ENCODE measurements at places on chromosomes 4 and X. TPM values are rescaled to one million over a fixed set of nuclear protein-coding genes. Genes with fewer than 3 reads are reported as not detected.

- no peak for DNase-seq
Observed at GRCh38 chr4:161320377-161320776, 843.4 kb downstream of the FSTL5 start.

DNA sequence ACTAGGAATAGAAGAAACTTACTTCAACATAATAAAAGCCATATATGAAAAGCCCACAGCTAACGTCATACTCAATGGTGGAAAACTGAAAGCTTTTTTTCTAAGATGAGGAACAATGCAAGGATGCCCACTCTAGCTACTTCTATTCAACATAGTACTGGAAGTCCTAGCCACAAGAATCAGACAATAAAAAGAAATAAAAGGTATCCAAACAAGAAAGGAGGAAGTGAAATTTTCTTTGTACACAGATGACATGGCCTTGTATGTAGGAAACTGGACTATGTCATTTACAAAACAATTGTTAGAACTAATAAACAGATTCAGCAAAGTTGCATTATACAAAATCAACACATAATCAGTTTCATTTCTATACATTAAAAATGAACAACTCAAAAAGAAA, 25.5 kb upstream of the NXT2 start:
- DNase-seq: no peak

The SATL1 gene
- 4.3 TPM for total RNA-seq

GRCh38 chrX:21658152-21658737, at the start of gene KLHL34:
TSS of gene KLHL34 (minus strand) at chrX:21658330. CDS start at chrX:21657788, 542 bp downstream.
- no peak for DNase-seq

GRCh38 chr4:96102541-96103026, 262.7 kb downstream of the PDHA2 start:
- peak; percentile 5 for DNase-seq

DNA sequence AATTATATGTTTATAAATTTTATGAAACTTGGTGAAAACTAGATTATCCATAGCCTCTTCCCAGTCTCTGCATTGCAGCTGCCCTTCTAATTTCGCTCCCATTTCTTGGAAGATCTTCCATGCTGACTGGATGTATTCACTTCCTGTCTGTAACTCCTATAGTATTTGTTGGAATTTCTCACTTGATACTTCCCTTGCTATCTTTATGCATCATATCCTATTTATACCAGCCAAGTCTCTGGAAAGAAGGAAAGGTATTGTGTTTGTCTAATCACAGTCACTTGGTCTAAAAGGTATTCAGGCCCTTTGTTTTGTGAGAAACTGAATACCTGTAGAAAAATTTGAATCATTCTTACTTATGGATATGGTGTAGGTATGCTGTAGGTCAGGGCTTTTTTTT, 870.9 kb upstream of the FRG1 start:
- DNase-seq: no peak

The NXF2 gene
- not detected for total RNA-seq

DNA sequence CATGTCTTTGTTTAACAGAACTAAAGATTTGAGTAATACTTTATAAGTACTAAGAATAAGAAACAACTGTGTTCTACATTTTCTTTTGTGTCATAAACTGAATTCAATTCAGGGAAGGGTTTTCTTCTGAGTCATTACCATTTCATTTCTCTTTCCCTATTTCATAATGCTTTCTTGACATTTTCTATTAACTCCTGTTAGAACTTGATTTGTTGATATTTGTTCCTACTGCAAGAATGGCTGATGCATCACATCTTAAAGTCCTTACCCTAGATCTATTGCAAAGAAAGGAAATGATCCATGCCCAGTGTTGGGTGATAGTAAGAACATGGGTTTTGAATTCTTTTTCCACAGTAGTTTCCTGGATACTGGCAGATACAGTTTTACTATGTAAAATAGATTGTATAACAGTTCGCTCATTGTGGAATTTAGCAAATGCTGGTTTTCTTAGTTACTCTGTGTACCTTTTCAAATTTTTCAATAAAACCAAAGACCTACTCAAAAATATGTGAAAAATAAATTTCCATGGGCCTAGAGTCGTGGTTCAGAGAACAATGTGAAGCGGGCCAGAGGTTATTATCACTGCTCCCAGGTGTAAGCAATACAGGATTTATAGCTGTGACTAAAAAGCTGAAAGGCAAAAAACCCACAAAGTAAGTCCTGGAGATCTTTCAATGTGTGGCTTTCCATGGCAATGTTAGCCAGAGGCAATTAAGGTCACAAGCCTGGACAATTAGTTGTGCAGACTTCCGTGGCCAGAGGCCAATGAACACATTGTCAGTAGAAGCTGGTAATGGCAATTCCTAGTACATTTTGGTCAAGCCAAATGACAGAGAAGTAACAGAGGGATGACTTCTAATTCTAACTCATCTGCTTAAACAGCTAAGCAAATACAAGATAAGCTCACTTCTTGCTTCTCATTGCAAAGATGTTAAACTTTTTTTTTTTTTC, 127.3 kb upstream of the FAT4 start:
- DNase-seq: no peak

- no peak for DNase-seq
Observed at GRCh38 chr4:53538756-53539155, 52.5 kb downstream of the LNX1 start.

The SPANXD gene
- not detected for total RNA-seq

DNA sequence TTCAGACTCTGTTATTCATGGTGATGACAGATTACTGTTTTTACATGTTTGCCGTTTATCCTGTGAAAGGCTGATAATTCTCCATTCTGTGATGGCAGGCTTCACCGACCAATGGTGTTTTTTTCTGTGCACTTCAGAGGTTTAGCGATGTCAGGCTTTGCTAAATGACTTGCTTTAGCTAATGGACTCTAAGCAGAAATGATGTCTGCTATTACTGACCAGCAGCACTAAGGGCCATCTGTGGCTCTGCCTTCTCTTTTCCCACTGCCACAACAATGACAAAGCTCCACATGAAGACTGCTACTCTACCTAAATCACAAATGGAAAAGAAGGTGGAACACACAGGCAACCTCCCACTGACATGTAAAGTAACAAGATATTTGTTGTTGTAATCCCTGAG, 68.4 kb upstream of the ALB start:
- no peak for DNase-seq

DNA sequence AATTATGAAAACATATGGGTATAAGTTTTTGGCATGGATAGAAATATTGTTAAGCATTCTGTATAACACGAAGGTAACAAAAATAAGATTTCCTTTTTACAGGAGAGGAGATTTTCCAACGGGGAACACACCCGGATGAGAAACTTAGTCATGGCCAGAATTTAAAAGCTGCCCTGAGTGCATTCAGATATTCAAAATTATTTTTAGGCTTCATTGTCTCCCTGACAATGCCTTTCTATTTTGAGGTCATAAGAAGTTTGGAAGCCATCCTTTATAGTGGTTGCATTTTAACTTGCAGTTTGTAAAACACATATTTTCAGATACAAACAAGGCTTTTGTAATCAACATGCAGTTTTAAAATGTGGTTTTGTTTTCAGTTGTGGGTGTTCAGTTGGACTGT, 357.5 kb upstream of the FAM47C start:
- no peak for DNase-seq

The NLGN3 gene
- total RNA-seq: 6.7 TPM

The GNRHR gene
- 4.6 TPM for total RNA-seq

The PTTG2 gene
- not detected for total RNA-seq

DNA sequence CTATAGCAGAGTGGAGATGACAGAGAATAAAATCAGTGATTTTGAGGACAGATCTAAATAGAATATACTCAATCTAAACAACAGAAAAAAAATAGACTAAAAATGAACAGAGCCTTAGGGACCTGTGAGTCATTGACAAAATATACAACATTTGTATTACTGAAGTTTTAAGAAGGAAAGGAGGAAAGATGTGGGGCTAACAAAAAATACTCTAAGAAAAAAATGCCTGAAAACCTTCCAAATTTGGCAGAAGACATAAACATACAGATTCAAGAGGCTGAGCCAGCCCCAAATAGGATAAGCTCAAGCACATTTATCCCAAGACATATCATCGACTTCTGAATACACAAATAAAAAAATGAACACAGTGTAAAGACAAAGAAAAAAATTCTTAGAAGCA, 123.6 kb upstream of the INTU start:
- DNase-seq: no peak

DNA sequence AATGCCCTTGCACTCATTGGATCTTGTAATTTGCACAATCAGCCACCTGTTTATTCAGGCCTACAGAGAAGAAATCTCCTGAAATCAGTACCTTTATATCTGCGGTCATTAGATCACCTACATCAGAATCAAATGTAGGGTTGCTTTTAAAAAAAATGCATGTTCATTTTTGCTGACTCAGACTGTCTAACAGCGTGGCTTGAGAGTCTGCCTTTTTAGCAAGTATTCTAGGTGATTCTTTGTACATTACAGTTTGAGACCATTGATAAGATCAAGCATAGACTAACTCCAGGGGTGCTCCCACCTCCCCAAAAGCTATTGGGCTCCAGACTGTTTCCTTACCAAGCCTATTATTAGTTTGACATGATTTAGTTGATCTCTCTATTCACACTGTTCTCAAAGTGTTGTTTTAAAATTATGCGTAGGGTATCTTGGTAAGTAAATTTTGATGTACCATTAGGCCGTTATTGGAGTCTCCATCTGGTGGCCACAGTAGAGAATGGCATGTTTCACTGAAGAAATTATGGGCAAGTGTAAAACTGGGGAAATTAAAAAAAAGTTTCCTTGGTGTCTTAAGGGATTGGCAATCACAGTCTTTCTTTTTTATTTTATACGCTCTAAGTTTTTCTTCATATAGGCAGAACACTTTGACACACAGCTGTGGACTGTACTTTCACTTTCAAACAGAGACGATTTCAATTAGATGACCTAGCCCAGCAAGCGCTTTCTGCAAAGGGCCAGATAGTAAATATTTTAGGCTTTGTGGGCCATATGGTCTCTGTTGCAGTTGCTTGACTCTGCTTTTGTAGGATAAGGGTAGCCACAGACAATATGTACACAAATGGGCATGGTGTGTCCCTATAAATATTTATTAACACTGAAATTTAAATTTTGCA, 33.7 kb upstream of the MSL3 start:
- DNase-seq: peak; percentile 48

- peak; percentile 61 for DNase-seq
Observed at GRCh38 chr4:112284662-112285411, 867 bp downstream of the TIFA start.

- DNase-seq: peak; percentile 79
Observed at GRCh38 chr4:41360214-41360920, 103.6 kb downstream of the UCHL1 start.

The DCAF12L1 gene
- total RNA-seq: 0.24 TPM

- peak; percentile 2 for DNase-seq
Observed at GRCh38 chrX:120446498-120446897, 22.6 kb downstream of the LAMP2 start.

- DNase-seq: peak; percentile 41
Observed at GRCh38 chrX:54509400-54509799, 13.4 kb upstream of the FGD1 start.

DNA sequence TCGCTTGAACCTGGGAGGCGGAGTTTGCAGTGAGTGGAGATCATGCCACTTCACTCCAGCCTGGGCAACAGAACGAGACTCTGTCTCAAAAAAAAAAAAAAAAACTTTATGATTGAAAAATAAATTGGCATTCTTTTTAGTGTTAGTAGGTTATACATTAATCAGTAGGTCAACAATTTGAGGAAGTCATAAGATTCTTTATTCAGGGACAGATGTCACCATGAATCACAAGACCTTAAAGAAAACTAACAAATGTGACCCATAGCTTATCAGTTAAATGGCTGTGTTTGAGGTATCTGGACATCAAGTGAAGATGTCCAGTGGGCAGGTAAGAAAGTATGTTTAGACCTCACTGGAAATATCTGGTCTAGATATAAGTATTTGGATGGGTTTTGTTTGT, 9.3 kb upstream of the PRMT9 start:
- DNase-seq: no peak

- DNase-seq: peak; percentile 46
Observed at GRCh38 chr4:164779811-164780216, 25.9 kb downstream of the SMIM31 start.

The CYTL1 gene
- 4.8 TPM for total RNA-seq

DNA sequence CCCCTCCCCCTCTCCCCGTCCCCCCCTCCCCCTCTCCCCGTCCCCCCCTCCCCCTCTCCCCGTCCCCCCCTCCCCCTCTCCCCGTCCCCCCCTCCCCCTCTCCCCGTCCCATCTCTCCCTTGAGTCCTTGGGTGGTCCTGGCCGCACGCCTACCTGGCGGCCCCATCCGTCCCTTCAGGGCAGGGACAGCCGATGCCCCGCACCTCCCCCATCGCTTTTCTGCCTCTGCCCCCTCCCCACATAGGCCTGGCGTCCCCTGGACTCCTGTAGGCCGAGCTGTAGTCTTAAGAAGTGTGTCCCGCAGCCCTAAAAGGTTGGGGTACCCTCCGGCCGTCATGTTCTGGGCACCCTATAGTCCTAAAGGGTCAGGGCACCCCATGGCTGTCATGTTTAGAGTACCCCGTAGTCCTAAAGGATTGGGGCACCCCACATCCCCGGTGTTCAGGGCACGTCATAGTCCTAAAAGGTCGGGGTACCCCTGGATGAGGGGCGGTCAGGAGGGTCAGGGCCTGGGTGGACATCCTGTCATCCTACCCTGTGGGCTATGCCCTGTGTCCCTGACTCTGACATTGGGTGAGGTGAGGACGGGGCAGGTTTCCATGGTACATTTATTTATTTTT, 10.8 kb upstream of the GTPBP6 start:
- no peak for DNase-seq

The CYBB gene
- total RNA-seq: 48.9 TPM

DNA sequence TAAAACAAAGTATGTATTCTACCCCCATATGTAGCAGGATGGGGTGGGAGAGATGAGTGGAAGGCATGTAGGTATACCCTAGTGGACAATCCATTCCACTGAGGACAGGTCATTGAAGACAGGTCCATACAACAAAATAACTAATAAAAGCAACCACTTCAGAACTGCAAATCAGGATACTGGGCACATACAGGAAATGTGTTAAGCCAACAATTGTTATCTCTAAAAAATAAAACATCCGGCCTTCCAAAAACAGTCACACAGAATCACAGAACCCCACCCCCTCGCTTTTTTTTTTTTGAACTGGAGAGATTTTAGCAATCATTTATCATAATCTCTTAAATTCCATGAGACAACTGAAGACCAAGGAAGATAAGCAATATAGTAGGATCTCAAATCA, 112.9 kb downstream of the FRYL start:
- no peak for DNase-seq
